Activated CD8-positive, alpha-beta T cell treated with anti-CD3 and anti-CD28 coated beads for 36 hours (primary cell): ENCODE measurements at places on chromosomes 5 and 9.

DNA sequence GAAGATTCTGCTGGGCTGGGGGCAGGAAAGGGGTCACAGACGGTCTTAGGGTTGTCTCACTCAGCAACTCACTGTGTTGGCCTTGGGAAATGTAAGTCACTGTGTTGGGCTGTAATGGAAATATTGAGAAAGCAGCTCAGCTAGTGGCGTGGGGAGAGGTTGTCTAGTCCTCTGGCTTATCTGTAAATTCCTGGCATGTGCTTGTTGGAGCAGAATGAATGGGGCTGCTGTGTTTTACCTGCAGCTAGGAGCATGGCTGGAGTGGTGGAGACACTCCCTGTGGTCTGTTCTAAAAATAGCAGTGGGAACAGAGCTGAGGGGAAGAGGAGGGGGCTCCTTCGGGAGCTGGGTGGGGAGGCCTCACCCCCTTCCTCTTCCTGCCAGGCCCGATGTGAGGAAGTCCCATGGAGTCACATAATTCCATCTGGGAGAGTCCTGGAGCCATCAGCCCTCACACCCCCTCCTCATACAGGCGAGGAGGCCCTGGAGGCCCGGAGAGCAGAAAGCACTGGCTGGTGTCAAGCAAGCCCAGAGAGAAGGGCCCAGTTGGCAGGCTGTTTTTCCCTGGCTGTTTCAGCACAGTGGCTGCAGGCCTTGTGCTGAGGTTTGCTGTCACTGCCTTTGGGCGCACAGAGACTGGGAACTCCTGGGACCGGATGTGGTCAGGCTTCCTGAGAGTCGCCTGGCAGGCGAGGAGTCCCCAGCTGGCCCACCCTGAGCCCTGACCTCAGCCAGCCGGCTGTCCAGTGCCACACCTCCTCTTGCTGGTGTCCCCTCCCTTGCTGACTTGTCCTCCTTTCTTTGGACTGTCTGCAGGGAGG lies 84.9 kb downstream of the RGS3 start:
- peak; percentile 64 for DNase-seq

DNA sequence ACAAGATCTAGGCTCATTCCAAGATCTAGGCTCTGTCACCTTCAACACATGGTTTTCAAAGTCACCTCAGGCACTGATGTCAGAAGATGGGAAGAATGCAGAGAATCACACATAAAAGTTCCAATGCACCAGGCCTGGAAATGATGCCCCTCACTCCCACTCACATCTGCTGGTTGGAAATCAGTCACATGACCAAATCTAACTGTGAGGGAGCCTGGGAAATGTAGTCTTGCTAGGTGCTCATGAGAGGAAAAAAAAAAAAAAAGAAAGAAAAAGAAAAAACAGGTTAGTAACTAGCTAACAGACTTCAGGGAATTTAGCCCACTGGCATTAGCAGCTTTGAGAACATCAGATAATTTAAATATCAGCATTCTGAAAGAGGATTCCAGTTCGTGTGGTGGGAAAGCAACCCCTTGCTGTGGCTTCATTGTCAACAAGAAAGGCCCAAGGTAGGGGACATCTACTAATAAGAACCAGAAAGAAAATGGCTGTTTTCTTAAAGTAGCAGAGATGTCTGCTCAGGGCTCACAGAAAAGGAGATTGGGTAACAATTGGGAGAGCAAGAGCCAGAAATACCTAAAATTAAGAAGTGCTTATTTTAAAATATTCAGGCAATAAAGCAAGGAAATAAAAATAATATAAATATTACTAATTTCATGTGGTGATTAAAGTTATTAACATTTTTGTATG lies 614.3 kb downstream of the ACTL7B start:
- no peak for DNase-seq

DNA sequence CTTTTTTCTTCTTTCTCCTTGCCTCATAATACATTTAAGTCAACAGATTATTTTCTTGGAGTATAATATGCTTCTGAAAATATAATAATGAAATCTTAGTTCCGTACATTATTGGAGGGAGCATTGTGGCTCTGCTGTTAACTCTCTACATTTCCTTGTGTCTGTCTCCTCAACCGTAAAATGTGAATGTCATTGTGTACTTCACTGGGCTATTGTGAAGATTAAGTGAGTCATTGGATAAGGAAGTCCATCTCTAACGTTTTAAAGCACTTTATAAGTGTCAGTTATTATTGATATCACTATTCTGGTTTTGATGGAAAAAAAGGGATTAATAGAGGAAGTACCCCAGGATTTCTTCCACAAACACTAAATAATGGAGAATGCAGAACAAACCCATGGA lies 304.5 kb upstream of the RFX3 start:
- no peak for DNase-seq

- no peak for DNase-seq
Measured at GRCh38 chr5:145969714-145970092, 33.3 kb downstream of the SH3RF2 start.

- no peak for DNase-seq
Measured at GRCh38 chr5:176670449-176670848, 23.2 kb downstream of the TSPAN17 start.

DNA sequence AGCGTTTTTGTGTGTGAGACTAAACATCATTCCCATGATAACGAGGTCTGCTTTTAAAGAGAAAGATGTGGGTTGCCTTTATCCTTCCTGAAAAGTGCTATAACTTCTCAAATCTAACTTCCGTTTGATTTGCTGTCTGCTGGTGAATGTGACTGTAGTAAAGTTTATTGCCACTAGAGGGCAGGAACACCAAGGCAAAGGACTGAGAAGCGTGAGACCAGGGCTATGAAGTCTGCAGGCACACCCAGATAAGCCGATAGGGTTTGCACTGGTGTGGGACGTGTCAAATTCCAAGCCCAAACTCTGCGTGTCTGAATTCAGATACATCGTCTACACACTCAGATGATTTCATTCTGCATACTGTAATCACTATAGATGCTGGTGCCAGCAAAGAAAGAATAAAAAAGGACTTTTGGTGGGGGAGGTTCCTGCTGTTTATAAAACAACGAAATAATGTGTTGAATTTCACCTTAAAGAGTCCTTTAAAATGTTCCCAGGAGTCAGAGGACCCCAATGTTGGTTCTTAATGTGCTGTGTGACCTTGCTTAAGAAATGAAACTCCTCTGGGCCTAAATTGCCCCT lies 87.2 kb downstream of the PTTG1 start:
- peak; percentile 69 for DNase-seq

DNA sequence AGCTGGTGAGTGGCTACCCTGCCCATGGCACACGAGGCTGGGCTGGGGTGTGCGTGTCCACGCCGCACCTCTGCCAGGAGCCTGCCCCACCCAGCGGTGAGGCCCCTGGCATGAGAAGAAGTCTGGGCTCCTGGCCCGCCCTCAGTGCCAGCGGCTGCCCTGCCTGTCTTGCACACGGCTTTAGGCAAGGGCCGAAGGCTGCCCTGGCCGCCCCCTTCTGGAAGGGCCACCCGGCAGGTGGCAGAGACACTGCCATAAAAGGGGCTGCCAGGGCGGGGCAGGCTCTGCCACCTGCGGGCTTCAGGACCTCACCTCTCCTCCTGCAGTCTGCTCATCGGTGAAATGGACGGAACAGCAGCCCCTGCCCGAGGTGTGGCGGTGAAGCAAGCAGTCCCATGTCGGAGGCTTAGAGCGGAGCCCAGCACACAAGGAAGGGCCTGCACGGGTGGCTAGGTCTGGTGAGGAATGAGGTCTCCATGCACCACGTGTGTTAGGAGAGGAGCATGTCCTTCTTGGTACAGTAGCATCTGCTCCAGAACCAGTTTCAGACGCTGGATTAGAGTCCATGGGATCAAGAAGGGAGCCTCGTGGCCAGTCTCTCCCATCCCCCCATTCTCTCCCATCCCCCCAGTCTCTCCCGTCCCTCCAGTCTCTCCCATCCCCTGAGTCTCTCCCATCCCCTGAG lies 34.8 kb upstream of the TMEM250 start:
- DNase-seq: no peak

- no peak for DNase-seq
Measured at GRCh38 chr9:87243602-87244001, 254.1 kb upstream of the DAPK1 start.

DNA sequence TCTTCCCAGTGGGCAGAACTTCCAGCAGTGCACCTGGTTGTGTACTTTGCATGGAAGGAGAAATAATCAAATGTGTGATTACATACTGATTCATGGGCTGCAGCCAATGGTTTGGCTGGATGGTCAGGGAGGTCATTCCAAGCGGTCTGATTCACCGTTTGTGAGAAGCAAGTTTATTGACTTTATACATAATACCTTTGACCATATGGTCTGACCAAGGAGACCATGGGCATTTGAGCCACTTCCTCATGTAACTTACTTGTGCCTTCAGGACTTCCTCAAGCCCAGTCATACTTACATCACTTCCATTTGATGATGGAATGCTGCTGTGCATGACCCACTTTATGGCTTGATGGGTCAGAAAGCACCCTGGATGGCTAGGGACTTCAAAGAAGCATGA lies 41.1 kb downstream of the DAP start:
- no peak for DNase-seq

DNA sequence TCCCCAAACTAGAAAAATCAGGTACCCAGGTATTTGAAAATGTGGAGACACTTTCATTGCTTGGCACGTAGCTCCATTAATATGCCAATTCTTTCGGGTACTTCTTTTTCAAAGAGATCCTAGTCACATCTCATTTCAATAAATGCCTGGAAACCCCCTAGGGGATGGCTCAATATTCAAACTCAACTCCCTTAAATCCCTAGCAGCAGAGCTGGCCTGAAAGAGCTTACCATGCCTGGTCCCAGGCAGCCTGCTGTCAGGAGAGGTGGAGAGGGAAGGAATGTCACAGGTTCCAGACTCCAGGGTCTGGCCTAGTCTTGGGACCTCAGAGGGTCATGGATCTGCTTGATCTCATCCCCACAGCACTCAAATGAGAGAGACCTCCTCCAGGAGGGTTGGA lies 187.1 kb downstream of the SPOCK1 start:
- no peak for DNase-seq

DNA sequence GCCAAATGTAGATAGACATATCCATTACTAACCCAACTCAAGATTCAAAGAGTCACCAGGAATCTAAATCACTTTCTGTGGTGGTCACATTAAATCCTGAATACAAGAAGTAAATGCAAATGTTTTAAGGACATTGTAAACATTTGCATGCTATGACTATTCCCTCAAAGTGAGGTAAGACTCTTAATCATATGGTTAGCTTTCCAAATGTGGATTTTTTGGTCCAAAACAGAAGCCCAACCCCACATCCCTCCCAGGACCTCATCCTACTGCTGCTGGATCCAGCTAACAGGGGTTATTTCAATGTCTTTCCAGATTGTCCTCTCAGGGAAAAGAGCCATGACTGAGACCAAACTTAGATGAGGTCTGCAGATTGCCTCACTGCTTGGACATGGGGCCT lies 228.1 kb upstream of the PANK3 start:
- DNase-seq: no peak

DNA sequence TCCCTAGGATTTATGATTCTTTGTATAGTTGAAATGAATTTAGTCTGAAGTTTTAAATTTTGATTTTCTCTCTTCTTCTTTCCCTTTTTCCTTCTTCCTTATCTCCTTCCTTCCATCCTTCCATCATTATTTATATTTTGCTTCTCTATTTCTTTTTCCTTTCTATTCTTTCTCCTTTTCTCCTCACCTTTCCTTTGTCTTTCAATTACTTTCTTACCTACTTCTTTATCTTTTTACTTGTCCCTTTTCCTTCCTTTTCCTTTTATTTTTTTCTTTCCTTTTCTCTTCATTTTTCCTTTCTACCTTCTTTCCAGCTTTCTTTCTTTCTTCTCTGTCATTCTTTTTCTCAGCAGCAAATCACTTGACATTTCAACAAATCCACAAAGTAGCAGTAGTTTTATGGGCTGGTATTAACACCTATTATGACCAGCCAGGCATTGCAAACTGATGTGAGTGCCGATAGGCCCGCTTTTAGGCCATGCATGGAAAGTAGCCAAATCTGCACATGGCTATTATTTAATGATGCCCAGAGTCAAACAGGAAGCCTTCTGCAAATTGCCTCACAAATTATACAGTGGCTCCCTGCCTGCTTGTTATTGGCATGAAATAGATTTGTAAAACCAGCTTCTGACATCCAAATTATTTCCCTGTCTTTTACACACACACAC lies 37.1 kb upstream of the NR3C1 start:
- DNase-seq: no peak

DNA sequence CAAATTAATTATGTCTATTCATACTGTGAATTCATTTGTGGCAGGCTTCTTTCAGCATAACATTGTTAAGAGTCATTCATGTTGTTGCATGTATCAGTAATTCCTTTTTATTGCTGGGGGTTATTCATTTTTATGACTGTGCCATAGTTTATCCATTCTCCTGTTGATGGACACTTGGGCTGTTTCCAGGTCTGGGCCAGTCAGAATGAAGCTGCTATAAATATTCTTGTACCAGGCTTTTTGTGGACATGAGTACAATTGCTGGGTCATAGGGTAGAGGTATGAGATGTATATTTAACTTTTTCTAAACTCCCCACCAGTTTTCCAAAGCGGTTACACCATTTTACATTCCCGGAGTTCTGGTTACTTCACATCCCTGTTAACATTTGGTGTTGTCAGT lies 13.6 kb downstream of the PRPF4 start:
- DNase-seq: no peak

- DNase-seq: peak; percentile 52
Measured at GRCh38 chr9:113343732-113344231, 3.7 kb upstream of the WDR31 start.

DNA sequence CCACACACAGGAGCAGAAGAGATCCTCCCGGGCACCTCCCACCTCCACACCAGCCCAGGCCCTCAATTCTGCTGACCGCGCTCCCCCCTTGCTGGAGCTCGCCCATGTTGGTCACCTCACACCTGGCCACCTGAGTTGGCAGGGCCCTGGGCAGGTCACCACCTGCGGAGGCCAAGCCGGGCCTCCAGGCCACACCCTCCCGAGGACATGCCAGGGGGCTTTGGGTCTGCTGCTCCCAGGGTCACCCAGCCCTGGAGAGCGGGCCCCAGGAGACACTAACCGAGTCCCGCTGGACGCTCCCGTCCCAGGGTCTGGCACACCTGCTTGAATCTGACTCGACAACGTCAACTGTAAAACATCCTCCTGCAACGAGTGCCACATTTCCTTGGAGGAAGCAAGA lies 2.1 kb downstream of the SOHLH1 start:
- no peak for DNase-seq

GRCh38 chr5:141234109-141234667 lies 11.0 kb upstream of the PCDHB15 start:
- no peak for DNase-seq

- DNase-seq: no peak
Measured at GRCh38 chr9:28832168-28832770, 1259.0 kb upstream of the C9orf72 start.

- DNase-seq: no peak
Measured at GRCh38 chr9:134564431-134565170, 77.0 kb upstream of the COL5A1 start.

DNA sequence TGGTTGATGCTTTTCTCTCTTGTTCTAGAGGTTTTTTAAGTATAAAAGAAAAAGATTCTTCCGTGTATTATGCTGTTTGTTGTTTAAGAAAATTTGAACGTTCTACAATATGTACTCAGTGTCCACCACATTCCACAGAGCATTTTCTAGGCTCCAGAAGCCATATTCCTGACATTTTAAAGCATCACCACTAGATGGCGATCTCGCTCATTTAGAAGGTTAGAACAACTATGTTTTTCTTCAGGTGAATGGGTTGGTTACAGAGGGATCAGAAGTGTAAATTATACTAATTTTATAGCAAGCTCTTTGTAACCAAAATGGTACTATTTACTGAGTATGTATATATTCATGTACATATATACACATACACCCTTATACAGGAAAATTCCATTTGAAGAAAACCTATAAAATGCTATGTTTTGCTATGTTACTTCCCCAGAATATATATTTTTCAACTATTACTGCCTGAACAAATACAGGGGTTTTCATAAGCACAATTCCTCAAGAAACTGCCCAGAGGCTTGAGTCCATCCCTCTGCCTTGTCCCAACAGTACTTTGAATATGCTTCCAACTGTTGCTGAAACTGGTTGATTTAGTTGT lies 284.3 kb downstream of the CCDC171 start:
- peak; percentile 3 for DNase-seq
